NCI-H1417 treated with DMSO at 0.1 percent for 48 hours (cell line): ENCODE measurements at places on chromosomes 3 and 15.
A peak's percentile ranks its signal among the peaks of the same experiment; 100 is the strongest.

DNA sequence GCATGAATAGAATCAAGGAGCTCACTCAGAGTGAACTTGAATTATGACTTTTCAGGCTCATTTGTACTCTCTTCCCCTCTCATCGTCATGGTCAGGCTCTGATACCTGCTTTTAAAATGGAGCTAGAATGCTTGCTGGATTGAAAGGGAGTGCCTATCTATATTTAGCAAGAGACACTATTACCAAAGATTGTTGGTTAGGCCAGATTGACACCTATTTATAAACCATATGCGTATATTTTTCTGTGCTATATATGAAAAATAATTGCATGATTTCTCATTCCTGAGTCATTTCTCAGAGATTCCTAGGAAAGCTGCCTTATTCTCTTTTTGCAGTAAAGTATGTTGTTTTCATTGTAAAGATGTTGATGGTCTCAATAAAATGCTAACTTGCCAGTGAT is 9.6 kb downstream of the CCNDBP1 start:
- DNase-seq, result no peak

DNA sequence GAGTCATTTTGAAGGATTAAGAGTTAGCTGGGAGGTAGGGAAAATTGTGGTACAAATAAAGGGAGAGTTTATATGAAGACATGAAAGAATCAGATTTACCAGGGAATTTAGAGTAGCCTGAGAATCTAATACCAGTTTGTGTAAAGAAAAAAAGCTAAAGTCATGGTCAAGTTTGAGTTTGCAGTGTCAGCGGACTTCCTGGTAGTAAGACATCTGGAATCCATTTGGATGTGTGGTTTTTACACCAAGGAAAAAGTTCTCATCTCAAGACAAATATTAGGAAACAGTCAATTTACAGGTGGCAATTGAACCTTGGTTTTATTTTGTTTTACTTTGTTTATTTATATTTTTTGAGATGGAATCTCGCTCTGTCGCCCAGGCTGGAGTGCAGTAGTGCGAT is 1.5 kb upstream of the P2RY12 start:
- no peak for DNase-seq

DNA sequence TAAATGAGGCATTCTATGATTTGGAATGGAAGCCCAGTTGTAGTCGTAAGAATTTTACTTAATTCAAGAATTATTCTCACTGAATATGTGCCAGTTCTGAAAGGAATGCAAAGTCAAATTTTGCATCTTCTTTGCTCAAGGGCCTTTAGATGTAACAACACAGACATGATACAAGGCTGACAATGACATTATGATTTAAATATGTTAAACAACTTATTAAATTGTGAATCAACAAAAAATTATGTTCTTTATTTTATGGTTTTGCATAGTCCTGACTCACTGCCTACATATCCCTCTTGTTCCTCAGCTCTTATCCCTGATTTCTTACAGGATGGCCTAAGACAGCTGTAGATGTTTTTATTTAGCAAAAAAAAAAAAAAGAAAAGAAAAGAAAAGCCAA is 170.9 kb upstream of the NR2E3 start:
- no peak for DNase-seq

DNA sequence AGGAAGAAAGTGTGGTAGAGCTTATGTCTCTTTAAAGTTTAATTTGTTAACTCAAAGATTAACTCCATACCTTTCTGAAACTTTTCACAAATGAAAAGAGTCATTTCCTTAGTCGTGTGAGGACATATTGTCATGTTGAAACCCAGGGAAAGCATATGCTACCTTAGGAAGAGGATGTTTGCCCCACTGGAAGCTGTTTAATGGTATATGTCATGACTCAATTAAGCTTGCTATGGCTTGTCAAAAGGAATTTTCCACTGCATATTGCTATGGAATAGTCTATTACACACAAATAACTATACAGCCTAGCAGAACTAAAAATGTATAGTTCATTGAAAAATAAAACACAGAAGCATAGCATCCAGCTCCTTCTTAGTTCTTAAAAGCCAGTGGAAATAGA is 69.9 kb downstream of the NSUN3 start:
- DNase-seq, result no peak

DNA sequence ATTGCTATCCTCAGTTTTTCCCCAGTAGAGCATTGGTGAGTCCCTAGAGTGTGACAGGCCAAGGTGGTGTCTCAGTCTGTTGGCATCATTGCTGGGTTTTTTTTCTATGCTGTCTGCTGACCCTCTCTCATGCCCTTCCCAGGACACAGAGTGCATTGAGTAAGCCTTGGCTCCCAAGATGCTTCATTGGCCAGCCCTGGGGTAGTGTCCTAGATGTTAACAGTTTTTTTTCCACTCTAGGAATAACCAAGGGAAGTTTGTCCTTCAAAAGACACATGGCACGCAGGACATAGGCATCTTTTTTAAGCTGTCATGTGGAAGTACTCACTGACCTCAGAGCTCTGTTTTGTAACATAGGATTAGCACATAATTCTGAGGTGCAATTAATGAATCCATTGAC is 19.5 kb downstream of the ADAMTSL3 start:
- no peak for DNase-seq

- no peak for DNase-seq
These were observed 1187.1 kb downstream of the ROBO1 start for GRCh38 chr3:78580681-78581080.

GRCh38 chr3:114418107-114418506 is 124.3 kb downstream of the TIGIT start:
- no peak for DNase-seq

GRCh38 chr3:132342183-132342582 is 25.0 kb downstream of the ACP3 start:
- no peak for DNase-seq

- DNase-seq, result no peak
These were observed 5.8 kb downstream of the TASOR start for GRCh38 chr3:56677286-56677685.

DNA sequence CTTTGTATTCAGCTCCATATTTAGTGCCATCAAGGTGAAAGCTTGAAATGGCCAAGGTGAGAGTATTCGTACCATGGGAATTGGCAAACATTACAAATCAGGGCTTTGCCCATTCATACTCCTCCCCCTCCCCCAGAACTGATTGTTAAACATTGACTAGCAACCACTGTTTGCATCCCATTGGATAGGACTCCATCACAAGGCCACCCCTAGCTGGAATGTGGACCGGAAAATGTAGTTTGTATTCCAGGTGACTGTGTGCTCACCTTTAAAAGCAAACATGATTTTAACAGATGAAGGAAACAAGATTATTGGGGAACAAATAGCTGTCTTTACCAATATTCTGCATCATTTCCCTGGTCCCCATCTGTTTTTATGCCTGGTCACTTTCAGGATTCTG is 14.1 kb downstream of the ST3GAL6 start:
- no peak for DNase-seq

DNA sequence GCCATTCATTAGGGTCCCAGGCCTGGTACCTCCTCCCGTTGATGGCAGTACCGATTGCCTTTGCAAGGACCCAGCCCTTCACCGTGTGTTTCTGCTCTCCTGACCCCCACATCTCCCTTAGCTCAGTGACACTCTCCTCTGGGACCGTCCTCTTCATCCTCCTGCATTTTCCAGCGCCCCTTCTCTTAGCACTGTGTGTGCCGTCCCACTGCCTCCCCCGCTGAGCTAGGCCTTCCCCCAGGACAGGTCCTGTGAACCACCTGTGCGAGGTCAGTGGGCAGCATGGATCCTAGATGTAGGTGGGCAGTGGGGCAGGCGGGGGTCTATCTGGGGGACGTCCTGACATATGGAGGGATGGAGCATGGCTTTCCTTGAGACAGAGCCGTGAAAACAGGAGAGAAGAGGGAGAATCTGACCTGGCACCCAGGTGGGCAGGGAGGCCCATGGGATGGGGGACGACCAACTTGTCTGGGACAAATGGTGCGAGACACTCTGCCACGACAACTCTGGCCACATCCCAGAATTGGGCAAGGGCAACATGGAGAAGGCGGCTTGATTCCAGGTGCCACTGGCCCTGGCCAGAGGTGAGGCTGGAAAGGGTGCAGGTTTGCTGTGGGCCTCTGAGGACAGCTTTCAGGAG is 87.7 kb upstream of the ALDH1L1 start:
- DNase-seq, result no peak

DNA sequence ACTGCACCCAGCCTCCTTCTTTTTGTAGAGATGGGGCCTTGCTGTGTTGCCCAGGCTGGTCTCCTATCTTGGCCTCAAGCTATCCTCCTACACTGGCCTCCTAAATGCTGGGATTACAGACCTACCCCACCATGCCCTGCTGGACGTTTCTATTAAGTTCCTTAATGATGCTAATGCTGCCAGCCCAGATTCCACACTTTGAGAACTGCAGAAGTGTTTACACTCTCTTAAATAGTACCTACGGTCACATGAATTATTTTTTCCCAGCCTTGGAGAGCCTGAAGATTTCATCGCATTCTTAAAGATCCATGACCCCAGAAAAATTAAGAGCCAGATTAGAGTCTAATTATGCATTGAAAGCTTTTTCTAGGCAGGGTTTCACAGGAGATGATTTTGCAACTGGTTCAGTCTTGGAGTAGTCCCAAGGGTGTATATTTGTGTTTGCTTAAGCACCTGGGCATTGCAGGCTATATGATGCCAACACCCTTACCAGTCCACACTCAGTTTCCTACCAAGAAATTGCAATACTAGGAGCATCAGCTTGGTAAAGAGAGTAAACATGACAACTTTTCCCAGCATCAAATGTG is 36.6 kb downstream of the TM4SF4 start:
- DNase-seq, result no peak

DNA sequence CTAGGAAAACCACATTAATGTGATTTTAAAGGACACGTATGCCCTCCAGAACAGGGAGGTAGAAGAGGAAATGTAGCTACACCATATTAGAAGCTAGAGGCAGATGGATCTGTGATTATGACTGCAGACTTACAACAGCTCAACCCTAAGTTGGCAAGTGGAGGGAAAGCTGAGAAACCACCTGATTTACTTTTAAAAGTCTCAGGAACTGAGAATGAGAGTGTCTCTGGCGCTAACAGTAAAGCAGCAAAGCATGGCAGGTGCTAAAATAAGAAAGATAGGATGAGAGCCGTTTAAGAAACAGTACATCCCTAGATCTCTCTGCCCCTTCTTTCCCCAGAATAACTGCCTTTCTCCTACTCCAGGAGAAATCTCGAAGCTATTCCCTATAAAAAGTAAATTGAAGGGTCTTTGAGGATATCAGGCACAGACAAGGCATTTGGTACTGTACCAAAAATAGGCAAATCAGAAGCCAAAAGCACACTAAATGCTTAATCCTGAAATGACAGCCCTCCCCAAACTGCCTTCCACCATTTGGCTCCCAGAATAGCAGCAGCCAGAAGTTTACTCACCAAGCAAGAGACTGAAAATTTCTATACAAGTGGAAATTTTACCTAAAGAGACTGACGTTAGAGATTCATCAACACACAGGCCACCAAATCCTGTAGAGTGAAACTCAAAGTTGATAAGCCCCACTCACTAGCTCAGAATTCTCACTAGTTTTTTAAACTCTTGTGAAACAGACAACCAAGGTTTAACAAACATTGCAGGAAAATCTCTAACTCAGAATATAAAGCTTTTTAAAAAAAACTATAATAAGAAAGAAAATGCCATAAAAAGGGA is 34.3 kb upstream of the PARP14 start:
- DNase-seq, result no peak

DNA sequence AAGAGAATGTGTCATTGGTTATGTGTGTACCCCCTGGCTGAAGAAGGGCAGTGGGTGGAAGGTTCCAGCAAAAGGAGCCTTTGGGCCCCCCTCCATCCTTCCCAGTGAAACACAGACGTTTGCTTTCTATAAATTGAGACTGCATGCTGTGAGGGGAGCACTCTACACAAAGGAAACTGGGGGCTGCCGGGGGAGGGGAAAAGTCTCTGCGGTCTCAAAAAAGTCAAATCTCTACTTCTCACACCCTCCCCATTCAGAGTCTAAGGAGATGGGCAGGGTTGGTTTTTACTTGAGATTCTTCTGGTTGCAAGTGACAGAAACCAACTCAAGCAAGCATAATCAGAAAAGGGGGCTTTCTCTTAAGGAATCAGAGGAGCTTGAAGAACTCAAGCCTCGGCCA is 50.1 kb upstream of the TLE3 start:
- DNase-seq, result no peak

GRCh38 chr15:41423979-41424659 is 7.2 kb downstream of the RTF1 start:
- DNase-seq, result no peak

GRCh38 chr3:31027191-31027761 is 132.8 kb upstream of the GADL1 start:
- no peak for DNase-seq

- no peak for DNase-seq
These were observed 8.7 kb upstream of the TRIM69 start for GRCh38 chr15:44727485-44728231.

DNA sequence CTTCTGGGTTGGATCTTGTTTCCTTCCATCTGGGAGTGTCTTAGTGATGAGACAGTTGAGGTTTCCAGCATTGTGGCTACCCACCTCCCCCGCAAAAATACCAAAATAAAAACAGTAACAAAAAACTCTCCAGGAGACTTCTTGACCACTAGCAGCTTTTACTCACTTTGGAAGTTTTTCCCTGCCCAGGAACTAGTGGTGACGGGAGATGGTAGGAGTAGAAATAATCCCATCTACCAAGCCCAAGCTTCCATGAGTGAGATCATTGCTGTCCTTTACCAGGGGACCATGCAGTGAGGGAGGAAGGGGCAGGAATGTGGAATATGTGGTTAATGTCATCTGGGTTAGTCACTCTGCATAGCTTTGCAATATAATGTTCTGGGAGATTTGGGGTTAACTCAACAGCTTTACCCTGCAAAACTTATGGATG is 187.7 kb downstream of the ITPR1 start:
- DNase-seq, result no peak

- DNase-seq, result no peak
These were observed 567.6 kb upstream of the ARPP21 start for GRCh38 chr3:35071772-35072171.

DNA sequence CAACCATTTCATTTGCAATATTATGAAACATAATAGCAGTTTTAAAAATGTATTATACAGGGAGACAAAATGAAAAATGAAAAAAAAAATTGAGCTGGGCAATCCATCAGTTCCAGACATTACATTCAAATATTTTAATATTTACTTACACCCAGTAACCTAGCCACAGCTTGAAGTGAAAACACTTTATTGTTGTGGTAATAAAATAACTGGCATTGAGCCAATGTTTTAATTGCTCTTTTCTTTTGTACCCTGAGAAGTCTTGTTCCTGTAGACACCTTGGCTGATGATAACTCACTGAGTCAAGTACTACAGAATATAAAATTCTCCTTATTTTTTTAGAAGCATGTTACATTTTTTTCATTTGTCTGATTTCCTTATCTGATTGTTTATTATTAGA is 180.6 kb downstream of the ROBO1 start:
- peak; percentile 19 for DNase-seq

- DNase-seq, result no peak
These were observed 17.2 kb downstream of the TMOD3 start for GRCh38 chr15:51846463-51847230.

- DNase-seq, result no peak
These were observed 108.0 kb upstream of the SMAD3 start for GRCh38 chr15:66957431-66957720.

GRCh38 chr3:184305577-184305976 is 6.5 kb downstream of the PSMD2 start:
- no peak for DNase-seq
